CD4-positive, alpha-beta T cell treated with Interleukin-6 for 4 hours (primary cell): ENCODE measurements at places on chromosomes 1 and 21.

DNA sequence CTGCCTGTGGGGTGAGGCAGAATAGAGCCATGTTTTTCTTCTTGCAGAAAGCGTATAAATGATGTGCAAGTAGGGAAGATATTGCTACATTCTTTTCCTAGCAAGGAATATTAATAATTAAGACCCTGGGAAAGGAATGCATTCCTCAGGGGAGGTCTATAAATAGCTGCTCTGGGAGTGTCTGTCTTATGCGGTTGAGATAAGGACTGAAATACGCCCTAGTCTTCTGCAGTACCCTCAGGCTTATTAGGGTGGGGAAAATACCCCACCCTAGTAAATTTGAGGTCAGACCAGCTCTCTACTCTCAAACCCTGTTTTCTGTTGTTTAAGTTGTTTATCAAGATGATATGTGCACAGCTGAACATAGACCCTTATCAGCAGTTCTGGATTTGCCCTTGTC lies 155.9 kb upstream of the HMCN1 start:
- DNase-seq: no peak

DNA sequence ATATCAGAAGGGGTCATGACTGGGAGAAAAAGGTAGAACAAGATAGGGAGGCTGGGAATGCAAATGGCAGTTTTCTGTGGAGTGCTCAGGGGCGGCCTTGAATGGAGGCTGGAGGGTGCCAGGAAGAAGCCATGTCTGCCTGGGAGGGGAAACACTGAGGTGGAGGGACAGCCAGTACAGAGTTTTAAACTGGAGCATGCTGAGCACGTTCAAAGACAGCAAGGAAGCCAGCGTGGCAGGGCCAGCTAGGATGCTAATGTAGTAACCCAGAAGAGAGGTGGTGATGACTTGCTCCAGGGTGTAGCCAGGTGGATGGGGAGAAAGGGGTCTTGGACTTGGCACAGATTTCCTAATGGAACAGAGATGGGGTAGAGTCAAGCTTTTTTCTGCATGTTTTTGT lies 445.8 kb upstream of the VAMP3 start:
- DNase-seq: no peak

DNA sequence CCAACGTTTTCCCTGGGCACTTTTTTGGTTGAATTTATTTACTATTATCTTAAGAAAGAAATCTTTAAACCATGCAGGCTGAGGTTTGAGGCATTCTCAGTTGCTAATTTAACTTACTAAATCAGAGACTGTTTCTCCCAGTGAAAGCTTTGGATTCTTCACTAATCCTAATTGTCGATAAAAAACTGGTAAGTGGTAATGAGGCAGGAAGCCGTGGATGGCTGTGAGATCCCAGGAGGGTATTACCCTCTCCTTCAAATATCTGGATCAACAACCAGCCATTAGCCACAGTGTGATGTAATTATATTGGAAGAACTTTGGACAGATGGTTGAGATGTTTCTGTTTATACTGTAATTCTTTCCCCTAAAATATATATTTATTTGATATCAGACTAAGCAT lies 485.0 kb downstream of the DISC1 start:
- DNase-seq: no peak

DNA sequence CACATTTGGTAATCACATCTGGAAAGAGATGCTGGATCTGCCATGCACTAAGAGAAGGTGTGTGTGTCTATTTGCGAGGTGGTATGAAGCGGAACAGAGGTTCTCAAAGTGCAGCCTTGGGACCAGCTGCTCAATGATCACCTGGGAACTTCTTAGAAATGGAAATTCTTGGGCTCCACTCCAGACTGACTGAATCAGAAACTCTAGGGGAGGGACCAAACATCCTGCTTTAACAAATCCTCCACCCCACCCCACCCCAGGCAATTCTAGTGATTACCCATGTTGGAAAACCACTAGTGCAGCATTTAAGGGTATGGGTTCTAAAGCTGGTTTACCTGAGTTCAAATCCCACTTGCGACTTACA lies 143.9 kb upstream of the JUN start:
- DNase-seq: no peak

DNA sequence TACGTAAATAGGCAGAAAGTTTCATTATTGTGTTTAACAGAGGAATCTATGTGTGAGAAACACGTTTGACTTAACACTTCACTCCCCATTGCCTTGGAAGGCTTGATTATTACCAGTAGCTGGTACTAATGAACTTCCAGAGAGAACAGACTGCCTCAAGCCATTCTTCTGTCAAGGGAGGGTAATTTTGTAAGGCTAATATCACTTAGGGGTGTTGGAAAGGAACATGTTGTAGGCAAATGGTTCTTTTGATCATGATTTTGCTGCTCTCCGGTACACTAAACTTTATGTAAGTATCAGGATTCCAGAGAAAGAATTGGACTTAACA lies 1.8 kb downstream of the LAMC1 start:
- DNase-seq: no peak

- no peak for DNase-seq
Measured at GRCh38 chr1:2157856-2158255, 36.7 kb downstream of the FAAP20 start.

DNA sequence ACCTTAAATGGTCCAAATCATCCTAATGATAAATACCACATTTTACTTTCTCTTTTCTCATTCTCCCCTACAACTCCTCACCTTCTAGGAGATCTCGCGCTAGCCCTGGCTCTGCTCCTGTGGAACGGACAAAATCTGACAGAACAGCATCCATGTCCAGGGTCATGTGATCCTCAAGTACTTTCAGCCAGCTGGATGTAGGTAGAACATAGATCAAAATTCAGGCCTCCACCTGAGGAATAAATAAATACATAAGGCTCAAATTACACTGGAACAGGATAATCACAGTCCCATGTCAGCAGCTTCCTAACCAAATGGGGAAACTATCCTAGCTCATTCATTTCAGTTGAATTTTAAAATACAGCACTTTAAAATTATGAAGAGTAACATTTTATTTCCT lies 33.2 kb downstream of the OTUD7B start:
- DNase-seq: no peak

DNA sequence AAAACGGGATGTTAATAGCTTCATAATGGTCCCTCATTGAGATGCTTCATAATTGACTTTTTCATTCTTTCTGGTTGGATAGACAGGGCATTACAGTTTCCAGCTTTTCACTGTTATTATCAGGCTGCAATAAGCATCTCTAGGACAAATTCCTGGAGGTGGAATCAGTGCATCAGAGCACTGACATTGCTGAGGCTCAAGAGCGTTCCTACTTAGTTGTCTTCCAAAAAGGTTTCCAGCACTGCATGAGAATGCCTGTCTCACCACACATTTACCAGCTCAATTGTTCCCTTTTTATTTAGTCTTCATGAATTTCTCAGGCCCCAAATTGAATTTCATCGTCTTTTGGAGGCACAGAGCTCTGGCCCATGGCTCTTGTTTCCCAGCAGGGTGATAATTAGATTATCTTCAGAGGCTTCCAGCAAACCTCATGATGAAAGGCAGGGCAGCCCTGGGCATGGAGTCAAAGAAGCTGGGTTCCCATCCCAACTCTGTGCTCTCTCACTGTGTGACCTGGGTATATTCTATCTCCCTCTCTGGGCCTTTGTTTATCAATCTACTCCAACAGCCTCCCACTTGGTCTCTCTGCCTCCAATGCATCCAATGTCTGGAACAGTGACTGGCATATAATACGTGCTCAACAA lies 451.4 kb downstream of the PTPRU start:
- no peak for DNase-seq

DNA sequence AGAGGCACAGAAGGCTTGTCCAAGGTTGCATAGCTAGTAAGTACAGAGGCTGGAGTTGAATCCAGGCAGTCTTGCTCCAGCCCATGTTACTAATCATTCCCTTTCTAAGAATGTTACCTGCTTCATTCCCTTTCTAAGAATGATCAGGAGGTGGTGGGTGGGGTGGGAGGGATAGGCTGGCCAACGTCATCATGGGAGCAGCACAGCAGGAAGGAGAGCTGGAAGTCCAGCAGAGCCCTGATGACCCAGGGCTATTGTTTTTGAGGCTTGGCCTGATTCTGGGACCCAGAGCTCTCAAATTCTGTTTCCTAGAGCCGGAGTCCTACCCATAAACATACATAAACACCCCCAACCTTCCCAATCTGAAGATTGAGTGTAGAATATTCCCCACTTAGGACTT lies 11.8 kb upstream of the CSF1 start:
- DNase-seq: no peak
